Activated CD4-positive, alpha-beta T cell treated with anti-CD3 and anti-CD28 coated beads for 4 hours (primary cell): ENCODE measurements at places on chromosomes 1 and 21.

- DNase-seq, result no peak
These were observed 558.2 kb upstream of the PRMT6 start for GRCh38 chr1:106498238-106498637.

DNA sequence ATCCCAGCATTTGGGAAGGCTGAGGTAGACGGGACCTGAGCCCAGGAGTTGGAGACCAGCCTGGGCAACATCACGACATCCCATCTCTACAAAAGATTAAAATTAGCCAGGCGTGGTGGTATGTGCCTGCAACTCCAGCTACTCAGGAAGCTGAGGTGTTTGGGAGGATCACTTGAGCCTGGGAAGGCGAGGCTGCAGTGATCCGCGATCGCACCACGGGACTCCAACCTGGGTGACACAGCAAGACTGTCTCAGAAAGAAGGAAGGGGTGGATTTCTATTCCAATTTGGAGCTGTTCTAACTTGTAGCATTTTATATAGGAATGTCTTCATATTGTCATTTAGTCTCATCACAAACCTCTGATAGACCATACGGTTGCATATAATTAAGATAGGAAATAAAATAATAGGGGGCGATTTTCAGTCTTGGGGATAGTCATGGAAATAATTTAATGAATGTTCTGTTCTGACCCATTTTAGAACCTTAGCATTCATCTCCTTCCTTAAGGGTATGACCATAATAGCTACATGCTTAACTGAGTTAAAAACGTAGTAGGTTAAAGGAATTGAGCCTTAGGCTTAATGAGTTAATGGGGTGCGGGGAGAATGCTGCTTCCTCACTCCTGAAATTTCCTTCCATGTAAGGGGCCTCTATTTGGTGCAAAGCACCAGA is 93.1 kb downstream of the ADCY10 start:
- no peak for DNase-seq

- no peak for DNase-seq
These were observed 30.3 kb upstream of the MUTYH start for GRCh38 chr1:45370575-45370974.

DNA sequence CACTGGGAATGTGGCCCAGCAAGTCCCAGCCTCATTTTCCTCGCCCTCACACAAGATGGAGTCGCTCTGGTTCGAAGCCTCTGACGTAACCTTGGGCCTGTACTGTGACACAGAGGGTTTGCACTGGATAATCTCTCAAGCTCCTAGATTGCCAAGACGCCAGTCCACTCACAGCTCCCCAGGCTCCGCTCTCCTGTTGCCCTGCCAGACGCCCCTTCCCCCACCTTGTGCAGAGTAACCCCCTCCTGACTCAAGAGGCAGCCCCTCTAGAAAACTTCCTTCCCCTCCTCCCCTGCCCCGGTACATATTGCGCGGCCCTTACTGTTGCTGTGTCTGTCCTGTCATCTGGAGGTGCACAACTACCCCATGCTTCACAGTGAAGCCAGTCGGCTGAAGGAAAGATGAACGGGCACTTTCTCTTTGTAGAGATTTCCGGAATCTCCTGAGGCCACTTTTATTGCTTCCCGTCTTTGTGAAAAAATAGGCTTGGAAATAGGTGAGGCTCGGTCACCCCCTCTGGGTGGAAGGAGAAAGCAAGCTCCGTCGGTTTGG is 981 bp upstream of the KIAA1614 start:
- no peak for DNase-seq

GRCh38 chr1:23168079-23168444 is 594 bp downstream of the LUZP1 start:
- DNase-seq, result peak; percentile 23

DNA sequence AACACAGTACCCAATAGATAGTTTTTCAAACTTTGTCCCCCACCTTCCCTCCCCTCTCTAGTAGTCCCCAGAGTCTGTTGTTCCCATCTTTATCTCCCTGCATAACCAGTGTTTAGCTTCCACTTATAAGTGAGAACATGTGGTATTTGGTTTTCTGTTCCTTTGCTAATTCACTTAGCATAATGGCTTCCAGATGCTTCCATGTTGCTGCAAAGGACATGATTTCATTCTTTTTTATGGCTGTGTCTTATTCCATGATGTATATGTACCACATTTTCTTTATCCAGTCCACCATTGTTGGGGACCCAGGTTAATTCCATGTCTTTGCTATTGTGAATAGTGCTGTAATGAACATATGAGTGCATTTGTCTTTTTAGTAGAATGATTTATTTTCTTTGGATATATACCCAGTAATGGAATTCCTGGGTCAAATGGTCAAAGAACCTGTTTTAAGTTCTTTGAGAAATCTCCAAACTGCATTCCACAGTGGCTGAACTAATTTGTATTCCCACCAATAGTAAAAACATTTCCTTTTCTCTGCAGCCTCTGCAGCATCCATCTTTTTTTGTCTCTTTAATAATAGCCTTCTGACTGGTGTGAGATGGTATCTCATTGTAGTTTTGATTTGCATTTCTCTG is 126.0 kb downstream of the AK5 start:
- no peak for DNase-seq

GRCh38 chr1:160168609-160169369 is 17.4 kb downstream of the ATP1A4 start:
- DNase-seq, result no peak

- no peak for DNase-seq
These were observed 738 bp downstream of the CELF3 start for GRCh38 chr1:151715726-151716404.

- DNase-seq, result no peak
These were observed 37.4 kb downstream of the DOP1B start for GRCh38 chr21:36194024-36194423.

DNA sequence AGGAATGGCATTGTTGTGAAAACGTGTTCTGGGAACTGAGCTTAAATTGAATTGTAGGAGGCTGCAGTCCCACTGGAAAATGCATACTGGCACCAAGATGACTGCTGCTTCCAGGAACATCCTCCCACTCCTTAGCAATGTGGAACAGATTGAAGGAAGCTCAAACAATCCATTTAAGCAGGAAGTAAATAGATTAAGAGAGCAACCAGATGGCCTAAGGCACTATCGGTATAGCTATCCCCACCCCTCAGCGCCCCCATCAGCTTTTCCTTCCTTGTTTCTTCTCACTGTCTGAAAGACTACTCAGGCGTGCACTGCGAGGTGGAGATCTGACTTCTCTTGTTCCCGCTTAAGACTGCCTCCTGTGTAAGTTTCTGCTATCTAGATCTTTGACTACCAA is 4.0 kb upstream of the IFI16 start:
- no peak for DNase-seq

DNA sequence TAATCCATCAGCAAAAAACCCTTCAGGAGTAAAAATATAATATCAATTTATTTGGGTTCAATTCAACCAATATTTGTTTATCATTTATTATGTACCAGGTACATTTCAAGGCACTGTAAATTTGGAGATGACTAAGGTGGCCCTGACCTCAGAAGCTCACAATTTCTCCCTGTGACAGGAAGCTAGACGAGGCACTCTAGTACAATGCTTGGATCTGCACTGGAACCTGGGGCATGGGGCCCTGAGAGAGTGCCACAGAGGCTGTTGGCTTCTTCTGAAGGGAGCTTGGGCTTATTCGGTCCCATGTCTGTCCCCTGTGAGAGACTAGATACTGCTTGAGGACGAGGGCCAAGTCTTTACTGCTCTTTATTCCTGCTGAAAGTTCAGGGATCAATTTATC is 31.5 kb downstream of the RHOU start:
- DNase-seq, result no peak

GRCh38 chr1:156126043-156126629 is 11.6 kb downstream of the LMNA start:
- peak; percentile 43 for DNase-seq

GRCh38 chr1:15531003-15531402 is 4.4 kb downstream of the DNAJC16 start:
- DNase-seq, result no peak

DNA sequence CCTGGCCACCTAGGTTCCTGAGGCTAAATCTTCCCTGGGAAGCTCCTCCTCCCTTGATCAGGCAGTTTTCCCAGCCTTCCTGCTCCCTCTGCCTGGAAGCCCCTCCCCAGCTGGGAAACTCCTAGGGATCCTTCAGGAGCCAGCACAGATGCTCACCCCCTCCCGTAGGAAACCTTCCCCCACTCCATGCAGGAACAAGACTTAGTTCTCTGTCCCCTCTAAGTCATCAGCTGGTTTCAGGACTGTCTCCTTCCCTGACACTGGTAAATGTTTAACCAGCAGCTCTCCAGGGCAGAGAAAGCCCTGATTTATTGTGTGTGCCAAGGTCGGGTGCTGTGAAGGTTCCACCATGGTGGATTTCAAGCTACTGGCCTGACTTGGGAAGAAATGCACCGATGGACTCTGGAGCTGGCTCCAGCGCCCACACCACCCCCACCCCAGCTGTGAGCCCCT is 25.0 kb downstream of the TTC39A start:
- no peak for DNase-seq

- DNase-seq, result no peak
These were observed 104.4 kb downstream of the NFIA start for GRCh38 chr1:61186753-61187152.

DNA sequence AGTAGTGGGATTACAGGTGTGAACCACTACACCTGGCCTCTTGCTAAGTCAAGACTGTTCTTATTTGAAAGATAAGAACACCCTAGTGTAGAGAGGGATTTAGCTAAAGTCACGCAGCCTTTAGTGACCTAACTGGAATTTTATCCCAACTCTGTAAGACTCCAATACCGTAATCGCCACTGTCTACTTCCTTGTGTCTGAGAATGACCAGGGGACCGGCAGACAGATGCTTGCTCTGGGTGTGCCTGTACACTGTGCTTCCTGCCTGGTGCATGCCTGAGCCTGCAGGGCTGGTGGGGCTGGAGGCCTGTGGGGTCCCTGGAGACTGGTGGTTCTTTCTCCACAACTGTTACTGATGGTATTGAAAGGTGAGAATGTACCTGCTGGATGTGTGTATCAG is 15.3 kb downstream of the MFSD2A start:
- no peak for DNase-seq

GRCh38 chr1:248828845-248829244 is 3.1 kb upstream of the SH3BP5L start:
- no peak for DNase-seq

DNA sequence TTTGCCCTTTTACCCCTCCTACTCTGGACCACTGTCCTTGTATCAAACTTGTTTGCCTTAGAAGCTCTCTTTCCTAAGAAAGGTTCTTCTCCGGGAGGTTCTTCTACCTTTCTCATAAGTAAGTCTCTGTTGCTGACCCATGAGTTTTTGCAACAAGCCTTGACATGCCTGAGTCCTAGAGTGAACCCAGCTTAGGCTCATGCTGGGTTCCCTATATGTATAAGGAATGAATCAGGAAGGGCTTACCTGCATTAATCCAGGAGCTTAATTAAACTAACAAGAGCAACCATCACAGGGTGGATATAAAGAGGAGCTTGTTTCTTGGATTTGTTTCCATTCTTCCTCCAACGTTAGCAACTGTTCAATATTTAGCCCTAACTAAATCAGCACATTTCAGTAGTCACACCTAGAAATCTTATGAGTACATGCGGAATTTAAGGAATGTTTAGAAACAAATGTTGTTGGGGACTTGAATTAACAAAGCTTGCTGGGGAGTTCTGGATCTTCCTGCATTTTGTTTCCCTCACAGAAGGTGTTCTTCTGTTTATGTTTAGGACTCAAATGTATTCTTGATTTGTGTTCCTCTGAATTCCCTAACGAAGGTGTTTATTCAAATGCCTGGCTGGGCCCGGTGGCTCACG is 64.3 kb upstream of the RAB3GAP2 start:
- DNase-seq, result no peak

GRCh38 chr1:38098101-38098847 is 51.7 kb upstream of the POU3F1 start:
- no peak for DNase-seq

DNA sequence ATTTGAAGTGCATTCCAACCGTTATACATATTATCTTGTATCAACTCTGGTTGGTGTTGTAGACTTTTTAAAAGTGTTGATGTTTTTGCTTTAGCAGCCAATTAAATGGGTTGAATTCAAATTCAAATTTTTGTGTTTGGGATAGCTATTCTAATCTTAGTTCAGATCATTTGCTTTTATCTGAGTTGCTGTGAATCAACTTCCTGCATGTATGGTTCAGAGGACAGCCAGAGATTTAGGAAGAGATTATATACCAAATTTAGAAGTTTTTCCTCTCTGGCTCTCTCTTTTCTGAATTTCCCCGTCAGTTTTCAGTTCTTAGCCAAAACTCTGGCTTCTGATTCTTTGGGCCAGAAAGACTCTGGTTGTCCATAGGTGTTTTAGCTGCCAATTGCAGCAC is 415.5 kb downstream of the NUF2 start:
- DNase-seq, result no peak

- no peak for DNase-seq
These were observed 41.5 kb downstream of the PTPRC start for GRCh38 chr1:198680174-198680875.

DNA sequence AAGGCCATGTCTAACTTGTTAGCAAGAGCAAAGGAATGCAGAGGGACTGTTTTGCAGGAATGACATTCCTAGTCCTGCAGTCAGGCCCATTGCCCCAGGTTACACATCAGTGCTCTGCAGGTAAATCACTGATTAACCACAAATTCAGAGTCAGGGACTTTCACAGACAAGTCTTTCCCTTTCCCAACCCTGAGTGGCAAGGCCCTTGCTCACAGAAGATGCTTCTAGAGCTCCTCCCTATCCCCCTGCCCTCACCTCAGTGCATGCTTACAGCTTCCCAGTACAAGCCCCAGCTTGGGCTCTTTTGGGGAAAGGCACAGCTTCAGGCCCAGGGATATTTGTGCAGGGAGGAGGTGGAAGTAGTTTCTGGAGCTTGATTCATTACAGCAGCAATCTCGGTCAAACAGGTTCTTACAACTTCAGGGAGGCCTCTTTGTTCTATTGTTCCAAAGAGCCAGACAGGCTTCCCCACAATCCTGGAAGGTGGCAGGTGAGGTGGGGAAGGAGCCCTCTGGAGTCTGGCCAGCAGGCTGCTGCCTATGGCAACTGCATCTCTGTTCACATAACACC is 53.9 kb downstream of the CASQ2 start:
- DNase-seq, result no peak

DNA sequence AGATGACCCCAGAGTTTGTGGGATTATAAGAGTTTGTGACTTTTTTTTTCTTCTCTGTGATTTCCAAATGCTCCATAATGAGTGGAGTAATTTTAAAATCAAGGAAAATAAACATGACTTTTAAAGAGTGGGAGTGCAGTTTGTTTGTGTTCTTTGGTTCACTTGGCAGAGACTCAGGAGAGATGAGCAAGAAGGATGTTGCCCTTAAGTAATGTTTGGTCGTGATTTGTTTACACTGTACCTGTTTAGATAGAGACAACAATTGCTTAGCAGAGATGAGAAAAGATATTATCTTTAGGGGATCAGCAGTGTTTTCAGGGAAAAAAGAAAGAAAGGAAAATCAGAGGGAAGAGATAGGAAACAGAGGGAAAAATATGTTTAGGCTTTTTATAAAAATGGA is 170.8 kb downstream of the ADSS2 start:
- no peak for DNase-seq

DNA sequence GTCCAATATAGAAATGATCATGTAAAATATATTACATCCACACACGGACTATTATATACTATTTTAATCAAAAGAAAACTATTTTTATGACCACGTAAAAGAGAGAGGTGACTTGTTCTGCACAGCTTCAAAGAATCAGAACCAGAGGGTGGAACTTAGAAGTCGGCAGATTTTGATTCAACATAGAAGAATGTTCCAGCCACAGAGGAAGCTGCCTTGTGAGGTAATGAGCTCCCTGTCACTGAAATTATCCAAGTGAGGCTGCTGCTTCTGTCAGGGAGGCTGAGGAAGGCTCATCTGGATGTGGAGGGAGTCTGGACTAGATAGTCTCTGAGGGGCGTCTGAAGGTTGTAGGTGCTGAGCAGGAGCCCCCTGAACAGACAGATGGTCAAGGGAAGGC is 2.7 kb downstream of the PLEKHA6 start:
- no peak for DNase-seq
